ENCODE measurements at places on chromosomes 1 and 21.

- no peak for DNase-seq
Measured at GRCh38 chr21:43187715-43188114, 18.9 kb downstream of the CRYAA start.

DNA sequence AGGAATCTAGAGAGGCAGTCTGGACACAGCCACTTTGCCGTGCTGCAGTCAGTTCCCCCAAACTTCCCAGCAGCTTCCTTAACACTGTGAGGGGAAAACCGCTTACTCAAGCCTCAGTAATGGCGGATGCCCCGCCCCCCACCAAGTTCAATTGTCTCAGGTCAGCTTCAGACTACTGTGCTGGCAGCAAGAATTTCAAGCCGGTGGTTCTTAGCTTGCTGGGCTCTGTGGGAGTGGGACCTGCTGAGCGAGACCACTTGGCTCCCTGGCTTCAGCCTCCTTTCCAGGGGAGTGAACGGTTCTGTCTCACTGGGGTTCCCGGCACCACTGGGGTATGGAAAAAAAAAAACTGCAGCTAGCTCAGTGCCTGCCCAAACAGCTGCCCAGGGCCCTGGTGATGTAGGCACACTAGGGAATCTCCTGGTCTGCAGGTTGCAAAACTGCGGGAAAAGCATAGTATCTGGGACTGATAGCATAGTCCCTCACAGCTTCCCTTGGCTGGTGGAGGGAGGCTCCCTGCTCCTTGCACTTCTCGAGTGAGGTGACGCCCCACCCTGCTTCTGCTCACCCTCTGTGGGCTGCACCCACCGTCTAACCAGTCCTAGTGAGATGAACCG is 23.7 kb upstream of the HFM1 start:
- no peak for DNase-seq

DNA sequence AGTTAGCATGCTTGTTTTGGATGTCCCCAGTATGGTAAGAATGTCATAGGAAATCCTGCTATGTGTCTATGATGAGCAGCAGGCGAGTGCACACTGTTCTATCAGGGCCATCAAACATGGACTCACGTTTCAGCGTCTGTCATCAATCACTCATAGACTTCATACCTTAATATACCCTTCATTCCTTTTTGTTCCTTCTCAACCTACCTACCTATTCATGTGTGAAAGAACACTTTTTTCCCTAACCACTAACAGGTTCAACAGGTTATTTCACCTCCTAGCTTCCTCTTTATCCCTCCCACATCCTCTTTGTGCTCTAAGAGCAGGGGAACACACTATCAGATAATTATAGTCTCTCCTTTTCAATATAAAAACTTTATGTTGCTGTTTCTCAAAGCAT is 300.6 kb downstream of the TM2D1 start:
- no peak for DNase-seq

- no peak for DNase-seq
Measured at GRCh38 chr1:3590139-3590763, 21.1 kb downstream of the MEGF6 start.

DNA sequence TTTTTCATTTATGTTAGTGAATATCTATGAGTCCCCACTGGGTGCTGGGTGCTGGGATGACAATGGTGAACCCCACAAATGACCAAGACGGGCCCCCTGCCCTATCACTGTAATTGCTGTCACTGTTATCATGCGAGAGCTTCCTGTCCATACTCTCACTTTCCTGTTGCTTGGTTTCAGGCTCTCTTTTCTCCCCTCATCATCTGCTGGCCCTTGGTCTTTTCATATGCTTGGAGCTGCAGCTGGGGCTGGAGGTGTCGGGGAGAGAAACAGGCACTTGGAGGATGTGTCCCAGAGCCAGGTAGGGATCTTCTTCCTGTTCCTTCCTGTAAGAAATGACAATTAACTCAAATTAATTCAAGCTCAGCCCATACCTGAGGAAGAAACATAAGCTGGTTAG is 348.0 kb downstream of the PTPRU start:
- DNase-seq, result no peak

- no peak for DNase-seq
Measured at GRCh38 chr1:8015036-8015808, 10.9 kb downstream of the ERRFI1 start.

- DNase-seq, result no peak
Measured at GRCh38 chr1:97632075-97632474, 288.8 kb downstream of the DPYD start.
